ENCODE measurements at places on chromosomes 11 and 22. TPM values are rescaled to one million over a fixed set of nuclear protein-coding genes. Genes with fewer than 3 reads are reported as not detected.
A peak's percentile ranks its signal among the peaks of the same experiment; 100 is the strongest.

DNA sequence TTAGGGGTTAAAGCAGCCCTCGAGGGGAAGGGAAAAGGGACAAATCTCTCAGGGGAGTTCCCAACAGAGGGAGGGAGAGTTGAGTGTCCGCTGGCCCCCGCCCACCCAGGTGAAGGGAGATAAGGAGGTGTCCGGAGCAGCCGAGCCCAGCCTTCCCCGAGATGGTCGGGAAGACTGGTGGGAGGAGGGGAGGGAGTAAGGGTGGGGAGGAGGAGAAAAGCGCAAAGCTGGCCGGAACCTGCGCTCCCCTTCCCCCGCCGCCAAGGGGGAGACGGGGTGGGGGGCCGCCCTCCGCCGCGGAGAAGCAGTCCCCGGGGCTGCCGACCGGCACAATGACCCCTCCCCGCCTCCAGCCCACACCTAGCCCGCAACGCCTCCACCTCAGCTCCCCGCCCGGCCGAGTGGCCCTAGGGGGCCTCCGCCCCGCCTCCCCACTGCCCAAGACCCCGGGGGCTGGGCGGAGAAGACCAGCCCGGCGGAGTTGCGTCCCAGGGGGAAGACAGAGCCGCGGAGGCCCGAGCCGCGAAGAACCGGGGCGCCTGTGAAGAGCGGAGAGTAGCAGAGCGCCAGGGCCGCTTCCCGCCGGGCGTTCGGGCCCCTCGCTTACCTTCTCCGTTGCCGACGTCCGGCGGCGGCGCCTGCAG, 479 bp downstream of the RSF1 start:
- no peak for DNase-seq
- H3K4me3 ChIP-seq = peak overlapping the region; percentile 77
- H3K36me3 ChIP-seq = no peaks in the 10 kb centered on the region
- no peaks in the 10 kb centered on the region for H3K27me3 ChIP-seq
- peak overlapping the region; percentile 91 for H3K27ac ChIP-seq

DNA sequence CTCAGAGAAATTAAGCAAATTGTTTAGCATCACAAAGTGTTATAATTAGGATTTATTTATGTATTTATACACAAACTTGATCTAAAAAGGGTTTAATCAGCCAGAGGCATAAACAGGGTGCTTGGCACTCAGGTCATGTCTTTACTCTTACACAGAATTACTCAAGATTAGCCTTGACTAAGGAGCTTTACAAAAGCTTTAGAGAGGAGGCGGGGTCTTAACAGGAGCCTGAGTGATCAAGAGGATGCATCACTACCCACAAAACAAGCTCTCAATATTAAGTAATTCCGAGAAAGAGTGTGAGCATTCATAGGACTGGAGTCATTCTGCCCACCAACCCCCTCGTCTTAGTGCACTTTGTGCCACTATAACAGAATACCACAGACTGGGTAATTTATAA, 103.0 kb downstream of the SPATA19 start:
- H3K4me3 ChIP-seq = no peak overlapping the region
- DNase-seq = no peak
- H3K4me1 ChIP-seq = no peaks in the 10 kb centered on the region
- H3K27ac ChIP-seq = no peak overlapping the region

GRCh38 chr11:34476849-34477248, 36.7 kb downstream of the ELF5 start:
- no peak overlapping the region for H3K4me3 ChIP-seq
- DNase-seq = no peak
- H3K36me3 ChIP-seq = peaks cover 21% of the 10 kb centered on the region
- H3K4me1 ChIP-seq = no peaks in the 10 kb centered on the region

GRCh38 chr22:24426851-24427499, 424 bp upstream of the ADORA2A start:
- no peak overlapping the region for H3K27ac ChIP-seq
- H3K27me3 ChIP-seq = no peaks in the 10 kb centered on the region
- H3K4me1 ChIP-seq = no peaks in the 10 kb centered on the region
- no peak for DNase-seq
- no peaks in the 10 kb centered on the region for H3K36me3 ChIP-seq

- H3K4me3 ChIP-seq = no peak overlapping the region
- H3K27ac ChIP-seq = no peak overlapping the region
- DNase-seq = no peak
- no peaks in the 10 kb centered on the region for H3K27me3 ChIP-seq
Measured at GRCh38 chr11:60095477-60096120, 7.1 kb downstream of the MS4A2 start.

- H3K4me3 ChIP-seq = no peak overlapping the region
- H3K27me3 ChIP-seq = no peaks in the 10 kb centered on the region
- H3K36me3 ChIP-seq = no peaks in the 10 kb centered on the region
- no peak for DNase-seq
- no peak overlapping the region for H3K27ac ChIP-seq
Measured at GRCh38 chr11:86695373-86695772, 23.0 kb upstream of the ME3 start.

GRCh38 chr11:94100253-94100652, 28.4 kb upstream of the PANX1 start:
- no peaks in the 10 kb centered on the region for H3K36me3 ChIP-seq
- no peak overlapping the region for H3K4me3 ChIP-seq
- no peaks in the 10 kb centered on the region for H3K27me3 ChIP-seq
- no peak for DNase-seq
- H3K4me1 ChIP-seq = no peaks in the 10 kb centered on the region

DNA sequence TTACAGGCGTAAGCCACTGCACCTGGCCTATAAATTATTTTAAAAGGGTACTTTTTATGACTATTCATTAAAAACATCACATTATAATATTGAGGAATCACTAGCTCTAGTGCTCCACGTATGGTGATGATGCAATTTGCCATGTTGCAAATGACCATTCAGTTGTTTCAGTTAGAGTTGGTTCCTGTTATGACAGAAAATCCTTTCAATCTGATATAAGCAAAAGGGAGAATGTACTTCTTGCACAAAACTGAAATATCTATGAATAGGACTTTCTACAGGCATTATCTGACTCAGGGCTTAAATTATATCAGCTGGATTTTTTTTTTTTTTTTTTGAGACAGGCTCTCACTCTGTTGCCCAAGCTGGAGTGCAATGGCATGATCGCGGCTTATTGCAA, 45.6 kb upstream of the RRM1 start:
- peaks cover 3% of the 10 kb centered on the region for H3K36me3 ChIP-seq
- no peak overlapping the region for H3K4me3 ChIP-seq
- no peaks in the 10 kb centered on the region for H3K4me1 ChIP-seq
- no peak overlapping the region for H3K27ac ChIP-seq
- H3K27me3 ChIP-seq = no peaks in the 10 kb centered on the region

APOBEC3B gene
- total RNA-seq = 0.64 TPM

P4HA3 gene
- 2.1 TPM for total RNA-seq

TMEM86A gene
- 4.8 TPM for total RNA-seq
